ENCODE measurements at places on chromosomes 13 and 19. TPM values are rescaled to one million over a fixed set of nuclear protein-coding genes. Genes with fewer than 3 reads are reported as not detected.
A peak's percentile ranks its signal among the peaks of the same experiment; 100 is the strongest.

- DNase-seq = no peak
Measured at GRCh38 chr13:23497191-23497590, 63.7 kb upstream of the SACS start.

DNA sequence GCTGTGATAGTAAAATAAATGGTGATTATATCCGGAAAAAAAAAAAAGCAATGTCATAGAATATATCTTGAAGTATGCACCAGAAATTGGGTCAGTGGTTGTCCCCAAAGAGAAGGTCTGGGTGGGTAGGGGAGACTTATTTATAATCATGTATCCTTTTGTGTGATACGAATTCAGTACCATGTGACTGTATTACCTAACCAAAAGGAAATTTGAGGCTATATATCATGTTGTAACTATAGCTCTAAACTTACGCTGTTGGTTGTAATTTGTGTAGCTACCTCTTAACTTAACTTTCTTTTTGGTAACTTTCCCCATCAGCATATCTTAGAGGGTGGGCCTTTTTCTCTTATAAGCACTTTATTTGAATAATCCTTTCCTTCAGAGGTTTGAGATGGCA lies 25.2 kb upstream of the KCTD4 start:
- no peak for DNase-seq

DNA sequence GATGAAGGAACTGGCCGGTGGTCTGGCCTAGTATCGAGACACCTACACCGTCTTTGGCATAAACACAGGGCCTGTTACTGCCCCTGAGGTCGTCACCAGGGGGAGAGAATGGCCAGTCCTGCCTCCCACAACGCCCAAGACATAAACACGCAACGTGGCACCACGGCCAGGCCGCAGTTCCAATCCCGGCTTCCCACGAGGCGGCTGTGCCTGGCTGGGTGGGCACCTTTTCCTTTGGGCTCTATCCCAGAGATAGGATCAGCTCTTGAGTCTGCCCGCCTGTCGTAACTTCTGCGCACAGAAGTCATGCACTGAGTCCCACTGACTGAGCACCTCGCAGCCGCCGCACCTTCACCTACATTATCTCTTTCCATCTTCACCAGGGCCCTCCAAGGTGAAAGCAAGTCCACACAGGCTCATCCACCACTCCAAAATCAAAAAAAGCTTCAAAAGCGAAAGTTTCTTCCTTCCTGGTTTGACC lies 1.1 kb downstream of the MIER2 start:
- DNase-seq = peak; percentile 17

- peak; percentile 85 for DNase-seq
Measured at GRCh38 chr19:12564016-12564664, 12.9 kb upstream of the ZNF564 start.

DNA sequence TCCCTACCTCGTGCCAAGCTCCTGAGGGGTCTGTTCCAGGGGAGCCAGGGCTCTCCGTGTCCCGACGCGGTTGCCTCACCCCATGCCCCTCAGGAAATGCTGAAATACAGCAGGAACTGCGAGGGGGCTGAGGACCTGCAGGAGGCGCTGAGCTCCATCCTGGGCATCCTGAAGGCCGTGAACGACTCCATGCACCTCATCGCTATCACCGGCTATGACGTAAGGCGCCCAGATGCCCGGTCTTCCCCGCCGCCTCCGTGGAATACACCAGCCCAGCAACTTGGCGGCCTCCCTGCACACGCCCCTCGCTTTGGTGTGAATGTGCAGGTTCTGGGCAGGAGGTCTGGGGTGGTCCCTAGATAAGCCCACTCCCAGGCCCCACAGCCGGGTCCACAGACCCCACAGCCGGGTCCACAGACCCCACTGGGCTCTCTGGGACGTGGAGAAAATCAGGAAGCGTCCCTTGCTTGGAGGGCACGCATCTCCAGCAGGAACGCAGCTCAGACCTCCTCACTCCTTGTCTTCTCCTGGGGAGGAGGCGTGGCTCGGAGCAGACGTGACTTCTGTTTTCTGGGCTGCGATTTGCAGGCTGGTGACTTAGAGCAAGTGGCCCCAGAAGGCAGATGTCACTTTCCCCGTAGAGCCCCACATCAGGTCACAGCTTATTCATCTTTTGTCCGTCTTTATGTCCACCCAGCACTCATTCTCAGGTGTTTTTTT lies 19.4 kb upstream of the F7 start:
- DNase-seq = no peak

- DNase-seq = no peak
Measured at GRCh38 chr13:83100237-83100636, 782.0 kb downstream of the SLITRK1 start.

ZNF536 gene
- not detected for total RNA-seq

RUBCNL gene
- total RNA-seq = not detected

RGCC gene
- total RNA-seq = 146 TPM

ZNF420 gene
- 25.0 TPM for total RNA-seq

HRC gene
- total RNA-seq = not detected

ZNF850 gene
- total RNA-seq = 5.4 TPM

ZNF805 gene
- total RNA-seq = 21.6 TPM

NXNL1 gene
- total RNA-seq = not detected

CNFN gene
- total RNA-seq = not detected
